ENCODE measurements at places on chromosomes 5 and 9. TPM values are rescaled to one million over a fixed set of nuclear protein-coding genes. Genes with fewer than 3 reads are reported as not detected.

Gene CDH18
- 0.03 TPM for polyA plus RNA-seq

Gene RACK1
- polyA plus RNA-seq = 2,124 TPM

Gene AGXT2
- not detected for polyA plus RNA-seq

Gene NOXA1
- 2.0 TPM for polyA plus RNA-seq

Gene PCDHB12
- 1.2 TPM for polyA plus RNA-seq

Gene PCDHA1
- 0.11 TPM for polyA plus RNA-seq

Gene SYK
- polyA plus RNA-seq = 5.4 TPM

Gene BTNL3
- 0.22 TPM for polyA plus RNA-seq

Gene FPGS
- 52.1 TPM for polyA plus RNA-seq

Gene TMEM232
- 0.97 TPM for polyA plus RNA-seq

Gene OTP
- not detected for polyA plus RNA-seq

Gene NUTM2F
- not detected for polyA plus RNA-seq

Gene RLN2
- 0.41 TPM for polyA plus RNA-seq

Gene FOXI1
- polyA plus RNA-seq = not detected

Gene CXCL14
- polyA plus RNA-seq = 69.2 TPM

Gene PDE6A
- 0.01 TPM for polyA plus RNA-seq

Gene IL4
- not detected for polyA plus RNA-seq

Gene ARHGEF28
- 5.5 TPM for polyA plus RNA-seq

Gene SCGB3A1
- 1.2 TPM for polyA plus RNA-seq

Gene CCL28
- polyA plus RNA-seq = 2.7 TPM

Gene ANKRD20A1
- polyA plus RNA-seq = 0.16 TPM

Gene ENHO
- 2.7 TPM for polyA plus RNA-seq

Gene CRHBP
- polyA plus RNA-seq = 4.7 TPM

Gene PTPN3
- 2.2 TPM for polyA plus RNA-seq

Gene SLC4A9
- 0.12 TPM for polyA plus RNA-seq

Gene CERCAM
- polyA plus RNA-seq = 13.8 TPM

Gene PCDHGB2
- 0.90 TPM for polyA plus RNA-seq

Gene SPOCK1
- polyA plus RNA-seq = 14.7 TPM

Gene SLC28A3
- polyA plus RNA-seq = 0.68 TPM

Gene URM1
- 58.8 TPM for polyA plus RNA-seq

Gene HMMR
- 0.19 TPM for polyA plus RNA-seq

Gene REEP5
- 41.3 TPM for polyA plus RNA-seq

Gene ZNG1E
- 20.2 TPM for polyA plus RNA-seq

Gene UGT3A1
- polyA plus RNA-seq = not detected

Gene SOWAHA
- polyA plus RNA-seq = 0.74 TPM

Gene DDX4
- polyA plus RNA-seq = 0.02 TPM

Gene ACOT12
- polyA plus RNA-seq = not detected

Gene TAF11L5
- polyA plus RNA-seq = not detected

Gene C9orf40
- 1.2 TPM for polyA plus RNA-seq

Gene WNK2
- polyA plus RNA-seq = 1.3 TPM

All from adipose tissue (tissue), 3 donors.